Liver (tissue), 10 donors: ENCODE measurements at places on chromosomes 4 and X. TPM values are rescaled to one million over a fixed set of nuclear protein-coding genes. Genes with fewer than 3 reads are reported as not detected.

DNA sequence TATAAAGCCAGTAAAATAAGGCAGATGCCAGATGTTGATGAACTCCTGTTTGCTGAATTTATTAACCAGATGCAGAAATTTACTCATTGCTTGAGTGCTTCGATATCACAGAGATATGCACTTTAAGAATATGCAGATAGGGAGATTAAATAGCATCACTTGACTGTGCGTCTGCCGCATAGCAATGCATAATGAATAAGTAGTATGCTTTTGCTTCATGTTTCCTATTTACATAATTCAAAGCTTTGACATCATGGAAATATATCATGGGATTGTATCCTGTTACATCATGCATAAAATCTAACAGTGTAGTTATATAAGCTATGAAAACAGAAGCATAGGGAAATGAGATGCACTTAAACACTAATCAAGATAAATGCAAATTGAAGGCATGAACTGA lies 45.9 kb downstream of the VEGFC start:
- no peak for DNase-seq
- H3K4me1 ChIP-seq: no peaks in the 10 kb centered on the region
- H3K27me3 ChIP-seq: no peaks in the 10 kb centered on the region
- H3K36me3 ChIP-seq: no peaks in the 10 kb centered on the region
- no peak overlapping the region for H3K27ac ChIP-seq

GRCh38 chr4:76764251-76764650 lies 133.7 kb downstream of the SOWAHB start:
- no peak overlapping the region for H3K27ac ChIP-seq
- DNase-seq: no peak
- no peaks in the 10 kb centered on the region for H3K4me1 ChIP-seq
- H3K4me3 ChIP-seq: no peak overlapping the region
- H3K36me3 ChIP-seq: no peaks in the 10 kb centered on the region
- no peaks in the 10 kb centered on the region for H3K27me3 ChIP-seq

DNA sequence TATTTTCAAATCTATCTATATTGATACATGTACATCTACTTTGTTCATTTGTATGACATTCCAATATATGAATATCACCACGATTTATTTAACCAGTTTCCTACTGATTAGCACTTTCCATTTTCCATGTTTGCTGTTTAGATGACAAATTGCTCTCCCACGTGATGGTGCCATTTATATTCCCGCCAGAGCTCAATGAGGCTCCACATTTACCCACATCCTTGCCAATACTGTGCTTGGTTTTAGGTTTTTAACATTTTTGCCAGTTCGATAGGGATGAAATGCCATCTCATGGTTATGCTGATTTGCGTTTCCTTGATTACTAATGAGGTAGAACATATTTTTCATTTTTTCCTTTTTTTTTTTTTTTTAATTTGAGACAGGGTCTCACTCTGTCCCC lies 86.7 kb upstream of the TRIM2 start:
- DNase-seq: no peak
- H3K4me1 ChIP-seq: no peaks in the 10 kb centered on the region
- H3K27me3 ChIP-seq: no peaks in the 10 kb centered on the region
- H3K27ac ChIP-seq: no peak overlapping the region

DNA sequence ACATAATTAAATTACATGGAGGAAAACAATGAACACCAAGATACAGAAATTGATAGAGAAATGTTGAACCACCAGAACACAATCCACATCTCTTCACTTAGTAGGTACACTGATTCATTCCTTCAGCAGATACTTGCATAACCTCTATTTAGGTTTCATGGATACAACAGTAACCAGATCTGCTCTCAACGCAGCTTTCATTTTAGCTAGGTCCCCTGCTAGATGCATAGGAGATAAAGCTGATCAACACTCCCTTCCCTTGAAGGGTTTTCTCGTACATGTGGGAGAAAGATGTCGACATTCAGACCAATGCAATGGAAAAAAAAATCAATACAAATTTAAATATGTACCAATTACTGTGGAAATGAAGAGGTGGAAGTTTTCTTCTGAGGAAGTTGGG lies 37.3 kb downstream of the UNC5C start:
- no peak overlapping the region for H3K27ac ChIP-seq
- no peak overlapping the region for H3K4me3 ChIP-seq
- H3K27me3 ChIP-seq: no peaks in the 10 kb centered on the region
- no peaks in the 10 kb centered on the region for H3K36me3 ChIP-seq
- no peak for DNase-seq

Gene CUL4B
- 17.5 TPM for total RNA-seq

- no peaks in the 10 kb centered on the region for H3K4me1 ChIP-seq
- H3K4me3 ChIP-seq: no peak overlapping the region
- no peak overlapping the region for H3K27ac ChIP-seq
Measured at GRCh38 chr4:16916719-16917337, 18.4 kb upstream of the LDB2 start.

DNA sequence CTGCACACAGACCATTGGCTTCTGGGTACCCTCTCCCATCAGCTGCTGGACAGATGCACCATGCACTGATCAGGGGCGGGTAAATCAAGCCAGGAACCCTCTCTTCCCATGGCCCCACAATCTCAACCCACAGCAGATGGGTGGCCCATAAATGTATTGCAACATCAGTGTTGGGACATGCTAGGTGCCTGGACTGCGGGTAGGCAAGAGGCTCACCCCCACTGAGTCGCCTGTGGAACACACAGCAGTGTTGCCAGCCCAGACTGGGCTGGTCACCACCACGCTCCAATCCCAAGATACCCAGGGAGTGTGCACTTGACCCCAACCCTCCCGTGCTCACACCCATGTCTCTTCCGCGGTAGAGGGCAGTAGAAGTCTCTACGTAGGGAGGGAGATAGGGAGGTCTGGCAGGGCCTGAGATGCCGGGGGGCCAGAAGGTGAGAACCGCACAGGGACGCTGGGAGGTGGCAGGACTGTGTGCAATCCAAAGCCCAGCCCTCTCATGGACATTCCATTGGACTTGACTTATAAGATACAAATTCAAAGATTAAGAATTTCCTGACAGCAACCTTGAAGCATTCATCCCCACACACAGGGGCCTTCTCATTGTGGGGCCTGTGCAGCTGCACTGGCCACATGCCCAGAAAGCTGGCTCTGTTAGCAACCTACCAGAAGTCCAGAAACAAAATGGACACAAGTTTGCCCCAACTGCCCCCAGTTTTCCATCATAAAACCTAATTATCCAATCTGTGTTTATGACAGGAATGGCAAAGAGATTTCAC lies 183.7 kb downstream of the NSUN7 start:
- no peak overlapping the region for H3K4me3 ChIP-seq
- no peak for DNase-seq
- H3K27me3 ChIP-seq: no peaks in the 10 kb centered on the region
- H3K36me3 ChIP-seq: no peaks in the 10 kb centered on the region
- no peaks in the 10 kb centered on the region for H3K4me1 ChIP-seq

Gene PDZD4
- total RNA-seq: 1.8 TPM

DNA sequence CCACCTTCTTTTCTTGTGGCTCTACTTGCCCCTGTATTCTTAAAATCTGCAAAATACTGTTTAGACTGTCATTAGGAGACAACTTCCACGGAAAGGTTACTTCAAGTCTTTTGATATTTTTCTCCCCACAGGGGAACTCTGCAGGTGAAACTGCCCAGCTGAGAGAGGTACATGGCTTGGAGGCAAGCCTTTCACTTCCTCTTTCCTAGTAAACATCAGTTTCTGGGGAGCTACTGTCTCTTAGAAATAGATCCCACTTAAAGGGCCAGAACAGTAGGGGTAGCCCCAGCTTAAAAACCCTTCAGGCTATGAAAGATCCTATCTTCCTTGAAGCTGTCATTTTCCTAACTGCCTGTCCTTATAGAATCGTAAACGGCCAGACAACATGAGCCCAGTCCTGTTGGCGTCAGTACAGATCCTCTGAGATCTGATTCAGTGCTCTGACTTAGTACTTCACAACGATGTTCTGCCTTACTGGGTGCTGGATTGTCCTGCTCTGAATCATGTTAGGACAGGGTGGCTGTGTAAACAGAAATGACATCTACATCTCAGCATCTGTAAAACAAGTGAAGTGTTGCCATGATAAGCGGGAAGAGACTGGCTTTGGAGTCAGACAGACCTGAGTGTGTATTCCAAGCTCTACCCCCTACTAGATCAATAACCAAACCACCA lies 102.1 kb downstream of the ITIH6 start:
- no peaks in the 10 kb centered on the region for H3K27me3 ChIP-seq
- no peak for DNase-seq
- H3K36me3 ChIP-seq: no peaks in the 10 kb centered on the region

Gene ASIC5
- total RNA-seq: not detected

DNA sequence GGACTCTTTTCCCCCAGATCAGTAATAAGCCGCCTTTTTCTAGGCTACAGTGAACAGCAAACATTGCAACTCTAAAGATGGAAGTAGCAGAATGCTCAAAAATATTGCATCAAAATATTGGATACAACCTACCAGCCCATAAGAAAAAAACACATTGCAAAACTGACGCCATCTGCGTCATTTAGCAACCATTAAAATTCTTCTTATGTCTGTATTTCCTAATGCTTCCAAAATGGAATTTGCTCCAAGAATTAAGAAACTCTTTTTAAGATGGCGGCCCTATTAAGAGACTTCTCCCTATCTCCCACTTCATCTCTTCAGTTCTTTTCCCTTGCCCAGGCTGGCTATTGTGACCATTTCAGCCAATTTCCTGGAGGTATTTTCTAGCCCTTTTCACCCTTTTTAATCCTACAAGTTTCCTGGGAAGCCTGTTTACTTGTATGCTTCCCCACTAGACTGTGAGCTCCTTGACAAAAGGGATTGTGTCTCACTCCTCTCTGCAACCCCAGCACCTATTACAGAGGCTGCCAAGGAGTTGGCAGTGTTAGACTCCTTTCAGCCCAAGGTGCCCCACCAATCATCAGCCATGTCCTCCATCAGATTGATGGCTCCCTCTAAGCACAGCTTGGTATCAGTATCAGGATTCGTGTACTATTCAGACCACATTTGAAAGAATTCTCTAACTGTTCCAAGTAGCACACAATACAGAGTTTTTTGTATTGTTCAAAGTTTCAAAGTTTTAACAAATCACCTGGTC lies 4.4 kb downstream of the GPC3 start:
- H3K4me3 ChIP-seq: no peak overlapping the region
- no peak overlapping the region for H3K27ac ChIP-seq
- no peak for DNase-seq
- peaks cover 3% of the 10 kb centered on the region for H3K4me1 ChIP-seq
- H3K36me3 ChIP-seq: no peaks in the 10 kb centered on the region

- no peaks in the 10 kb centered on the region for H3K27me3 ChIP-seq
- H3K27ac ChIP-seq: no peak overlapping the region
- no peak for DNase-seq
- no peaks in the 10 kb centered on the region for H3K4me1 ChIP-seq
- no peaks in the 10 kb centered on the region for H3K36me3 ChIP-seq
Measured at GRCh38 chrX:94288325-94288724, 614.3 kb downstream of the FAM133A start.

Gene KCNE5
- total RNA-seq: 0.33 TPM

GRCh38 chr4:2963966-2964471 lies 648 bp downstream of the GRK4 start:
- H3K27me3 ChIP-seq: no peaks in the 10 kb centered on the region
- peaks cover 6% of the 10 kb centered on the region for H3K4me1 ChIP-seq
- H3K36me3 ChIP-seq: no peaks in the 10 kb centered on the region
- no peak for DNase-seq

Gene LIAS
- total RNA-seq: 9.7 TPM

GRCh38 chrX:155819525-155819924 lies 61.6 kb upstream of the VAMP7 start:
- no peak for DNase-seq
- H3K4me3 ChIP-seq: no peak overlapping the region
- no peaks in the 10 kb centered on the region for H3K27me3 ChIP-seq
- H3K27ac ChIP-seq: no peak overlapping the region
- no peaks in the 10 kb centered on the region for H3K4me1 ChIP-seq

DNA sequence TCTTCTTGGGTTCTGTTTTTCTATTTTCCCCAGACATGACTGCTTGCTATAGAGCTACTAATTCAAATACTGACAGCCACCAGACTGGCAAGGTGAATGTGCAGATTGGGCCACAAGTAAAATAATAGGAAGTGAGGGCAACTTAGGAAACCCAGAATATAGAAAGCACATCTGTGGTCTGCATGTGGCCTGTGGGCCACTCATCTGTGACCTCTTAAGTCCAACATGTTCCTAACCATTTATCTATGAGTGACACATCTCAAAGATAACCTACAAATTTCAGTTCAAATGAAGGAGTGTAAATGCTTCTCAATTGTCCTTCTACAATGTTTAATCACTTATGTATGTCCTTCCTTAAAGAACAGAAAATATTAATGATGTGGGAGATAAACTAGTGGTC lies 128.9 kb downstream of the REELD1 start:
- H3K4me1 ChIP-seq: no peaks in the 10 kb centered on the region
- H3K4me3 ChIP-seq: no peak overlapping the region
- no peak overlapping the region for H3K27ac ChIP-seq

- no peaks in the 10 kb centered on the region for H3K4me1 ChIP-seq
- H3K4me3 ChIP-seq: no peak overlapping the region
- H3K27me3 ChIP-seq: no peaks in the 10 kb centered on the region
- no peak overlapping the region for H3K27ac ChIP-seq
- no peaks in the 10 kb centered on the region for H3K36me3 ChIP-seq
Measured at GRCh38 chr4:2350982-2351381, 67.5 kb downstream of the ZFYVE28 start.

- H3K4me3 ChIP-seq: no peak overlapping the region
- no peak for DNase-seq
- no peaks in the 10 kb centered on the region for H3K4me1 ChIP-seq
- no peaks in the 10 kb centered on the region for H3K27me3 ChIP-seq
- no peaks in the 10 kb centered on the region for H3K36me3 ChIP-seq
Measured at GRCh38 chrX:113315927-113316326, 475.3 kb upstream of the AMOT start.

- H3K36me3 ChIP-seq: no peaks in the 10 kb centered on the region
- no peak overlapping the region for H3K4me3 ChIP-seq
- no peaks in the 10 kb centered on the region for H3K27me3 ChIP-seq
- H3K27ac ChIP-seq: no peak overlapping the region
Measured at GRCh38 chr4:52566136-52567031, 92.7 kb downstream of the USP46 start.

Gene SPANXD
- not detected for total RNA-seq

DNA sequence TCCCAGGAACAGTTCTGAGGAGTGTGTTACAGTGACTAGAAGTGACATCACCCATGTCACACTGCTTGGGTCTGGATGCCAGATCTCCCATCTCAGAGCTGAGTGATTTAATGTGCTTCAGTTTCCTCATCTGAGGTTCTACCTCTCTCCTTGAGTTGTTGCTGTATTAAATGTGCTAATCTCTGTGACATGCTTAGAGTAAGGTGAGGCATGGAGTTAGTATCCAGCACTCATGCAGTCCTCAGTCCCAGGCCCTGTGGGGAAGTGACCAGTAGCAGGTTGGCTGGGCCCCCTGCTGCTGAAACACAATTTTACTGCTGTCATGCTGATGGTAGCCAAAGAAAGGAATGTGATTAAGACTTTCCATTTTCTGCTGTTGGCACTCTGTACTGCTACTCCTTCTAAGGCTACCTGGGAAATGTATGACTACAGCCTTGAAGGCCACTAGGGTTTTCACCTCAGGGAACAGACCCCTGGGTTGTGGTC lies 639.6 kb downstream of the MID1IP1 start:
- no peak for DNase-seq
- no peak overlapping the region for H3K4me3 ChIP-seq
- H3K27ac ChIP-seq: no peak overlapping the region
- H3K4me1 ChIP-seq: peaks cover 5% of the 10 kb centered on the region
- no peaks in the 10 kb centered on the region for H3K36me3 ChIP-seq

- H3K4me1 ChIP-seq: no peaks in the 10 kb centered on the region
- no peak overlapping the region for H3K27ac ChIP-seq
- peaks cover 1% of the 10 kb centered on the region for H3K36me3 ChIP-seq
- H3K4me3 ChIP-seq: no peak overlapping the region
- no peaks in the 10 kb centered on the region for H3K27me3 ChIP-seq
Measured at GRCh38 chr4:2408401-2408958, 10.0 kb downstream of the ZFYVE28 start.
